ENCODE measurements at places on chromosomes 1 and 21. TPM values are rescaled to one million over a fixed set of nuclear protein-coding genes. Genes with fewer than 3 reads are reported as not detected.

The DPT gene
- total RNA-seq = not detected

The CD244 gene
- not detected for total RNA-seq

The YBX1 gene
- 328 TPM for total RNA-seq

The SLC37A1 gene
- total RNA-seq = 18.1 TPM

The KRTAP21-2 gene
- total RNA-seq = not detected

The KLHDC9 gene
- 0.53 TPM for total RNA-seq

The OR2L5 gene
- total RNA-seq = 0.25 TPM

The SEC16B gene
- total RNA-seq = not detected

The OR2T29 gene
- total RNA-seq = not detected

The WDR64 gene
- not detected for total RNA-seq

The S100A3 gene
- not detected for total RNA-seq

The ANGPTL3 gene
- total RNA-seq = not detected
